ENCODE measurements at places on chromosomes 4 and X.

DNA sequence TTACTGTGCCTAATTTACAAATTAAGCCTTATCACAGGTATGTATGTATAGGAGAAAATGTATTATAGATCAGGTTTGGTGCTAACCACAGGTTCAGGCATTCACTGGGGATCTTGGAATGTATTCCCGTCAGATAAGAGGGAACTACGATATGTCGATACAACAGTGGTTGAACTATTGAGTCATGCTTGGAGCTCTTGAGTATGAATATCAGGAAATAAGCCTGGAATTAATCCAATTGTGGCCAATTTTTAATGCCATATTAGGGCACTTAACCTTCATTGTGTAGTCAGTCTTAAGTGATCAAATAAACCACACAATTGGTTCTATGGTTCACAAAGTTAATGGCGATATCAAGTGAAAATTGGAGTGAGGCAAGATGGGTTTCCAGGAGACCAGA, 556.5 kb downstream of the IL1RAPL1 start:
- DNase-seq: no peak

DNA sequence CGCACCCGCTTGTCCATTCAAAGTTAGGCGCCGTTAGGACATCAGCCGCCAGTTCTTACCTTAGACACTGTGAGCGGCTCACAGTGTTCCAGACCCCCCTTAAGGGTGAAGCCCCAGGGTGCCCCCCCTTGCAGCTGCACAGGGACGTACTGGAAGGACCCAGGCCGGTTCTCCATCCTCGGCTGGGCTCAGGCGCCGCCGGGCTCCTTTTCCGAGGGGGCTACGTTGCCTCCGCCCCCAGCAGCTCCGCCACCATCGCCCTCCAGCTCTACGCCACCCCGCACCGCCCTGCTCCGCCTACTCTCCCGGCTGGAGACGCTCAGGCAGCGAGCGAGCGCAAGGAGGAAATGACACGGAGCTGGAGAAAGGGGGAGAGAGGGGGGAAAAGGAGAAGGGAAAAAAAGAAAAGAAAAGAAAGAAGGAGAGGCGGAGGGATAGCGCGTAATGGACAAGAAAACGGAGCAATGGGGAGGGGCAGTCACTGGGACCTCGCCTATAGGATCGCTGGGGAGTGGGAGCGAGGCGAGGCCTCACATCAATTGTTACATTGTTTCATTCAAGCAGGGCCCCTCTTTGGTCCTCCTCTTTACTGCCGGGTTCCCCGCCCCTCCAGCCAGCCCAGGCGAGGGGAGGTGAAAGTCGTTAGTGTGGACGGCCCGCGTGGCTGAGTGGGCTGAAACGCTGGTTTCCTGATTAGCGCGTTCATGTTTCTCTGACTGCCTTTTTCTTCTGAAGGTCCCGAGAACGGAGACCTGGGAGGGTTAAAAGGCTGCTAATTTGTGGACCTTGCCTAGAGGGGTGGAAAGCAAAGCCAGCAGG, at the start of gene SHROOM4:
TSS of gene SHROOM4 (minus strand) at position 352 of the 819 bp plus-strand sequence. CDS start at position 176, 176 bp downstream.
- DNase-seq: no peak

GRCh38 chr4:125352521-125352920, 37.8 kb downstream of the FAT4 start:
- no peak for DNase-seq

DNA sequence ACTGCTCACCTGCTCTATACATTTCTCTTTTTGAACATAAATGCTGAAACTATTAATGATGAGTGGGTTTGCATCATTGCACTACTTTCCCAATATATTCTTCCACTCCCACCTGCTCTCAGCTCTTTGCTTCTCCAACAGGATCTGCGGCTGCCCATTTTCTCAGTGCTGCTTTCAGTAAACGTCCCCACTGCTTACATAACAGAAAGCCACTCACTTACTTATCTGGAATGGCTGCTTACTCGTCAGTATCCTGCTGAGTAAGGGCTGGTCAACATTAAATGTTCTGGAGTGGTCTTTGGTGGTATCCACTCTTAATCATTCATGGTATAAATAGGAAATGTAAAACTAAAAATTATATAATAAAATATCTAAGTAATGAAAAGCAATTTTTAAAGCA, 112.8 kb upstream of the HPF1 start:
- no peak for DNase-seq

GRCh38 chrX:5142644-5143043, 1086.0 kb downstream of the NLGN4X start:
- no peak for DNase-seq
